MCF 10A (cell line): ENCODE measurements at places on chromosomes 7 and 10.

DNA sequence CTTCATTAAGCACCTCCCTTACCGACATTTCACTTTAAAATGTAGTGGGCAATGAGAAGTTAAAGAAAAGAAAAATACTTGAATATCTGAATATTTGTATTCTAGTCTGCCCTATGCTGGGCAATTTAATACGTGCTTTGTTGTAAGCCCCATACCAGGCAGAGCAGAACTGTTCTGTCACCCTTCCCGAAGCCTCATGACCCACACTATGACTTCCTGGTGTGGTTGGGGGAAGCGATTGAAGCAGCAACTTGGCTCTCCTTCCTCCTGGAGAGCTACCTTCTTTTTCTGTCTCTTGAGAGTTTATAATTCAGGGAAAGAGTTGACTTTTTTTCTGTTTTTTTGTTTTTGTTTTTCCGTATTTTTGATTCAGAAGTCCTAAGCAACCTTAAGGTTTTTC, 243.7 kb downstream of the INHBA start:
- no peak for DNase-seq

DNA sequence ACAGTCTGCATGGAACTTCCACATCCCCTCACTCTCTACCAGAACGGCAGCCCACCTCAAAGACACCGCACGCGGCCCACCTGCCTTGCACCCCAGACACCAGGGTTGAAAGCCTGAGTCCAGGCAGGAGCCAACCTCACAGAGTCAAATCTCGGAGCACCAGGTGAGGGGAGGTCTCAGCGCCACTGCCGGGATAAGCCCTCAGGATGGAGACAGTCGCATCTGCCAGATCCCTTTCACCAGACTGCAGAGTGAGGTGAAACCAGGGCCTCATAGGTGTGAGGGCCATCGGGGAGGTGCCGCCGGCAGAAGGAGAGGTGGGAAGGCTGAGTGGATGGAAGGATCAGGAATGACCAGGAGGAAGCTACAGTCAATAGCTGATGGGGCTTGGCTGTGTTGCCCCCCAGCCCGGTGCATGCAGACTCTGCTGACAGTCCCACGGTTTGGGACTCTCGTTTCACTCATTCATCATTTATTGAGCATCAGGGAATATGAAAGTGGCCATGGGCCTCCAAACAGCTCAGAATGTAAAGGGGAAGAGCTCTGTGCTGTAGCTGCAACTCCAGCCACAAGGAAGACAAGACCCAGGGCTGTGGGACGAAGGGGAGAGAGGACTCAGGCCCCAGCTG, 315.0 kb downstream of the PTPRN2 start:
- DNase-seq = no peak

- no peak for DNase-seq
Measured at GRCh38 chr10:97483506-97483905, 14.7 kb downstream of the MMS19 start.

GRCh38 chr7:124989911-124990310, 60.3 kb upstream of the POT1 start:
- DNase-seq = no peak

DNA sequence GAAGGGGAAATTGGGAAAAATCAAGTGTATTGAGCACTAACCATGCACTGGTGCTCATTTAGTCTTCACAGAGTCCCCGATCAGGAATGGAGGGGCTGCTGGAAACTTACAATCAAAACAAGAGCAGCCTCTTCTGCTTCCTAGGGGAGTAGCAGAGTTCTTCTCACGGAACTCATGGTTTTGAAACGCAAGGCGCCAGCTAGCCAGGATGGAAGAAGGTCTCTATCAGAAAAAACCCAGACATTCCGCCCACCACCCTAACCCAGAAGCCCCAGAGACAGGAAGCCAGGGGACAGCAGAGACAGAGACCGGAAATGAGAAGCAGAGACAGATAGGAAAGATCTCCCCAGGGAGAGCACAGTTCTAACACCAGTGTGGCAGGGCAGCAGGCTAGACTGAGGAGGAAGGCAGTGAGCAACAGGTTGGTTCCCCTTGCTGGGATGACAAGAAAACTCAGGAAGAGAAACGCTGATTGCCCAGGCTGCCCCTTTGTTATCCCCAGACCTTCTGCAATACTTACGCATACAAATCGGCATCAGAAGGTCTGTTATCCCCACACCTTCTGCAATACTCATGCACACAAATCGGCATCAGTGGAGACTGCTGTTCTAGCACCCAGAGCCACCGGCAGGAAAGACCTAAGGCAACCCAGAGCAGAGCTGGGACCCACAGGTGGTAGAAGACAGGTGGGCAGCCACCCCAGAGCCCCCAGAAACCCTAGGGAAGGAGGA, 99.2 kb downstream of the CPXM2 start:
- no peak for DNase-seq

DNA sequence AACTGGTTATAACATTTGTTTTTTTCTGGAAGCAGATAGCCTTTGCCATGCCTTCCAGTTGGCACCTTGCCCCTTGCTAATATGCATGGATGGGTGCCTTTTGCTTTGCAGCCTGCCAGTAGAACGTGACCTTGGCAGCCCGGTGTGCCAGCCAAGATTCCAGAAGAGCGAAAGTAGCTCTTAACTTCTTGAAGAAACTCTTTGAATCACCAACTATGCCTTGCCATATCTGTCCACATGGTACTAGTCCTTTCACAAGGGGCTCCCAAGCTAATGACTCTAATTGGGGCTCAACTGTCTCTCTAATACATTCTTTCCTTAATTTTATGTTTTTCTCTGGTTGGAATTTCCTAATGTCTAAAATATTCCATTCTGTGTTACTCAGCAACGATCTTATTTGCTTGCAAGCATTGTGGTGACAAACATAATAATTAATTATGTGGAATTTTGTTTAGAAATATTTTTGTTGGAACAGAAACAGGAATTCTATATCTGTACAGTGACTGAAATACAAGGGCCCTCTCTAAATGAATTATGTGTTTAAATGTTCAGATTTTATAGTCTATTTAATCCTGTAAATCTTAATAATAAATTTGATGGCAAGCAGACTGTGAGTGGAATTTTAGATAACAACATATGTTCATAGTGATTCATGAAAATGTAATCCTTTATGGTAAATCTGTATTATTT, 45.8 kb downstream of the HDAC9 start:
- peak; percentile 39 for DNase-seq

DNA sequence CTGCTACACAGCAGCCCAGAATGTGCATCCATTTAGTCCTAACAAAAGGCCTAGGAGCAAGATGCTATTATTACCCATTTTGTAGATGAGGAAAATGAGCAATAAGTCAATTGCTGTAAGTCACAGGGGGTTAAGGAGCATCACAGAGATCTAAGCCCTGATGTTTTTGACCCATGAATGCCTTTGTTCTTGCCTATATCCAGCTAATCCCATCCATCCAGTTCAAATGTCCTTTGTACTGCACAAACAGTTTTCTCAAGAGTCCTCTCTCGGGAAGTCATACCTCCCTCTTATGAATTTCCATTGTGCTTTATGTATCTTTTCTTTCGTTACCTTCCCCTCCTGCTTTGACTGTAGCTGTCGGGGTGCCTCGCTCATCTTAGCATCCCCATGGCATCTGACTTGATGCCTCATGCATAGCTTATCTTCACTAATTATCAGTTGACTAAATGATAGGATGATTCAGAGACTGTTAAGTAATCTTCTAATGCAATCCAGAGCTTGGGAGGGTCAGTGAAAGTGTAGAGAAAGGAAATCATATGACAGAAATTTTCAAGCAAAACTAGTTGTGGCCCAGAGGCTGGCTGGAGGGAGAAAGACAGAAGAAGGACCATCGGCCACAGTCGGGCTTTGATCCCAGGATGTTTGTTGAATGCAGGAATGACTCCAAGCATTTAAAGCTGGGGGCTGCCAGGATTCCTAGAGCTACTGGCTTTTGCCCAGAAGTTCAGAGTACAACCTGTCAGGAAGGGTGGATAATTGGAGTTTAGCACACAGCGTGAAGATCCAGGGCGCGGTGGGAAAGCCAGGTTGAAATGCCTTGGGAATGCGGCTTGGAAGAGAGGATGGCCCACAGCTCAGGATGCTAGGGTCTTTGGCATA, 23.5 kb downstream of the BLVRA start:
- peak; percentile 11 for DNase-seq

DNA sequence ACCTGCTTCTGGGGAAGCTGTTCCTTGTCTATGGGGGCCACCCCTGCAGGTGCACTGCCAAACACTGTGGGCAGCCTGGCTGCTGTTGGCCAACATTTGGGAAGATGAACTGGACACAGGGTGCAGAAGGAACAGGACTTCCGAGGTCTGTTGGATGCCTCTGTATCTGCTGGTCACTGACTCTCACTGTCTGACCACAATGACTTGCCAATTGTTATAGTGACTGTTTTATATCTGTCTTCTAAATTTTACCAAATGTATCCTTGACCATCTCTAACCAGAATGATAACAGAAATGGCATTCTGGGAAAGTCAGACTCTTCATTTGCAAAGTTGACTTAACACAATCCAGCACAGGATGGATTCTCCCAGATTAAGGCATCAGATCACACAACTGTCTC, 214.0 kb upstream of the PRSS58 start:
- no peak for DNase-seq

DNA sequence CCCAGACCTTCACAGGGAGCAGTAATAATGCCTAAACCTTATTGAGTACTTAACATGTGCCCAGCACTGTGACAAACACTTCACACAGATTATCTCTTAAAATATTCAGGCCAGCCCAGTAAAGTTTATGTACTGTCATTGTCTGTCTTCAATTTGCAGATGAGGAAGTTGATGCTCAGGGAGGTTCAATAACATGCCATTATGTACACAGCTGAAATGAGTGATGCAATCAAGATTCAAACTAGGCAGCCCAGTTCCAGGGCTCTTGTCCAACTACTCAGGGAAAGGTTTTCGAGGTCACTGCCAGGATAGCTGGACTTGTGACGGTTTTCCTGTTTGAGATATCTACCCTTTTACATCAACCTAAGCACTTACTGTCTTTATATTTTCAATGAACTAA, 56.1 kb downstream of the AUTS2 start:
- no peak for DNase-seq

DNA sequence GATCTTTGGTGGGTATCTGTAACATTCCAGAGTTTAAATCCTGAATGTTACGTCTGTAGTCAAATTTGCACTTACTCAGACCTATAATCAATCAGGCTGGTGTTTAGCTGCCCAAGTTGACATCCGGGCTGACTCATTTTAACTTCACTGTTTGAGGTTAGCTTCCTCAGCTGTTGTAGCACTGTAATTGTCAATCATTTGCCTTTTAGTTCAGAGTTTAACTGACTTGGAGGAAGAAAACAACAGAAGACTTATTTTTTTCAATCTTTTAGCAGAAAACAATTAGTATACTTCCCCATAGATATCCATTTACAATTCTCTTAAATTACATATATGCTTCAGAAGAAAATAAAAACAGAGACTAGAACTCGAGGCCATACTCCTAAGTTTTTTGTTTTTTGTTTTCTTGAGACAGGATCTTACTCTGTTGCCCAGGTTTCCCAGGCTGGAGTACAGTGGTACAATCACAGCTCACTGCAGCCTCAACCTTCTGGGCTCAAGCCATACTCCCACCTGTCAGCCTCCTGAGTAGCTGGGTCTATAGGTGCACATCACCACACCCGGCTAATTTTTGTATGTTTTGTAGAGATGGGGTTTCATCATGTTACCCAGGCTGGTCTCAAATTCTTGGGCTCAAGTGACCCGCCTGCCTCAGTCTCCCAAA, 38.5 kb upstream of the LRRC17 start:
- DNase-seq = peak; percentile 72

DNA sequence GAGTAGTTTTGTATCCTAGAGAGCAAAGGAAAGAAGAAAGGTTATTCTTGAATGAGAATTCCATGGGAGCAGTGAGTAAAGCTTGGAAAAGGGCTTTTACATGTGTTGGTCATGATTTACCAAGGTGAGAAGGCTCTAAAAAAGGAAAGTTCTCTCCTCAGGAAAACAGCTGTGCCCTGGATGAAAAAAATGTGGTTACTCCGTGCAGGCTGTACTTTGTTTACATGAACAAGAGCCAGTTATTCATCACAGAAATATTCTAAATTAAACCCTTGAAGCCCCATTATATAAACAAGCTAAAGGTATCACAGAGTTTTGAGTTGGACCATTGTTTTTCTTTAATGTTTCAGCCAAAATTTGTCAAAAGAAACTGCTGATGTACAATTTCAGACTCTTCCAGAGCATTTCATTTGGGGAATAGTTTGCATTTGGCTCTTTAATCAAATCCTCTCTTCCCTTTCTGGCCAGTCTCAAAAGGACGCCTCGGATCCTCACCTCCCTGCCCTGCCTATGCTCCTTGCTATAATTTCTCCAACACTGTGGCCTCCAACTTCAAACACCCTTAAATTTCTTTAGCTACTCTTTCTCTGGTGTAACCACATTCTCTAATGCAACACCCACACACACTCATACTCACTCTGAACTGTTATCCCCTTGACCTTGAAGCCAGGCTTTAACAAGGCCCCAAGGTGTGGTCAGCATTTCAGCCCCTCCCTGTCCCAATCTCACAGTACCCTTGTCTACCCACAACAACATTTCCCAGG, 47.4 kb downstream of the AFAP1L2 start:
- DNase-seq = peak; percentile 52

- no peak for DNase-seq
Measured at GRCh38 chr7:30927040-30927439, 15.4 kb downstream of the AQP1 start.

GRCh38 chr10:119706521-119707278, 19.1 kb upstream of the INPP5F start:
- no peak for DNase-seq

- DNase-seq = no peak
Measured at GRCh38 chr7:90236721-90237289, 8.2 kb upstream of the CFAP69 start.

- DNase-seq = no peak
Measured at GRCh38 chr7:151856098-151856497, 20.8 kb downstream of the PRKAG2 start.

DNA sequence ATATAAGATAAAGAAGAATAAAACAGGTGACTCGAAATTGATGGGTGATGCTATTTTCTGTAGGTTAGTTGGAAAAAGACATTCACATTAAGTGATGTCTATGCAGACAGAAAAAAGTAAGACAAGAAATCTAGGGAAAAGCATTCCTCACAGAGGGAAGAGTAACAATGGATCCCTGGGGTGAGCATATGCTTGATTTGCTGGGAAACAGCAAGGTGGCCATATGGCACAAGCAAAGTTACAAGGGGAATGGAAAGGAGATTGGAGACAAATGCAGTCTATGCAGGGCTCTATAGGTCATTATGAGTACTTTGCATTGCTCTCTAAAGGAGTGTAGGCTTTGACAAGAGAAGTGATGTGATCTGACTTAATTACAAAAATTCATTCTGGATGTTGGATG, 90.9 kb upstream of the ZNF804B start:
- no peak for DNase-seq
